ENCODE measurements at places on chromosomes 6 and 20.

- no peak for DNase-seq
These were observed 211.8 kb downstream of the PLCB4 start for GRCh38 chr20:9280666-9281065.

DNA sequence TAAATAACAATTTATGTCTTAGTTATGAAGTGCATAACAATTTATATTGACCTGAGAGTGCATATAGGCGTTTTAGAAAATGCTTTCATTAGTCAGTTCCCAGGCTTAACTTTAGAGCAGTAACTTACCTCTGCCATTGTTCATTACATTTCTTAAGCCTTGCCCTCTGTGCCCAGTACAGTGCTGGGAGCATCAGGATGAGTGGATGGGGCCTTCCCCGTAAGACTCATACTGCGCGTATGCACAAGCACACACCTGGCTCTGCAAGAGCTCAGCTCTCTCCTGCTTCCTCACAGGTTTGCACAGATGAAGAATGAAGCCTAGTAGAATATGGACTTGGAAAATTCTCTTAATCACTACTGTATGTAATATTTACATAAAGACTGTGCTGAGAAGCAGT, 125.0 kb downstream of the MAP3K4 start:
- no peak for DNase-seq

DNA sequence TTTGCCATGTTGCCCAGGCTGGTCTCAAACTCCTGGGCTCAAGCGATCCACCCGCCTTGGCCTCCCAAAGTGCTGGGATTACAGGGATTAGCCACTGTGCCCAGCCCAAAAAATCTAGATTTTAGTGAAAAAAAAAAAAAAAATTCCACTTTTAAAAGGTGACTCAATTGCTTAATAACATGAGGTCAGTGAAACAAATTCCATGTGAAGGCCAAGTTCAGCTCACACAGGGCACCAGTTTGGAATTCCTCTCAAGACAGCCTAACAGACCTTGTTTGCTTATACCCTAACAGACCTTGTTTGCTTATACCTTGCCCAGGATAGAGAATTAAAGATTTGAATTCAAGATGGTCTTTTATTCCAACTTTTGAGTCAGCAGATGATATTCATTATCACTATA, 5.1 kb downstream of the RRBP1 start:
- no peak for DNase-seq

DNA sequence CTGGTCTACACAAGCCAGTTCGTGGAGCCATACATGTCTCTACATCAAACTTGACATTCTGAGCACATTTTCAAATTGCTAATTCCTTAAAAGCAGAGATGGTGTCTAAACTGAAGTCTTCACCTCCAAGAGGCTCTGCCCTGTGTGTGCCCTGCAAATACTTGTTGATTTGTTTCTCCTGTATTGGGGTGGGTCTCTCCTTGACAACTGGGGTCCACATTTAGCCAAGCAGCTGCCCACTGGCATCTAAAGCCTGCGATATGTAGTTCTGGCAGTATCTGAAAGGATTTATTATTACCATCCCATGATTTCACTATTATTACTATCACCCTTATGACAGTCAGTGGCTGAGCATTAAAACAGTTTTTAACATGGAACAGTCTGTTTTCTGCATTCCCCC, 45.9 kb upstream of the PKHD1 start:
- DNase-seq = no peak

DNA sequence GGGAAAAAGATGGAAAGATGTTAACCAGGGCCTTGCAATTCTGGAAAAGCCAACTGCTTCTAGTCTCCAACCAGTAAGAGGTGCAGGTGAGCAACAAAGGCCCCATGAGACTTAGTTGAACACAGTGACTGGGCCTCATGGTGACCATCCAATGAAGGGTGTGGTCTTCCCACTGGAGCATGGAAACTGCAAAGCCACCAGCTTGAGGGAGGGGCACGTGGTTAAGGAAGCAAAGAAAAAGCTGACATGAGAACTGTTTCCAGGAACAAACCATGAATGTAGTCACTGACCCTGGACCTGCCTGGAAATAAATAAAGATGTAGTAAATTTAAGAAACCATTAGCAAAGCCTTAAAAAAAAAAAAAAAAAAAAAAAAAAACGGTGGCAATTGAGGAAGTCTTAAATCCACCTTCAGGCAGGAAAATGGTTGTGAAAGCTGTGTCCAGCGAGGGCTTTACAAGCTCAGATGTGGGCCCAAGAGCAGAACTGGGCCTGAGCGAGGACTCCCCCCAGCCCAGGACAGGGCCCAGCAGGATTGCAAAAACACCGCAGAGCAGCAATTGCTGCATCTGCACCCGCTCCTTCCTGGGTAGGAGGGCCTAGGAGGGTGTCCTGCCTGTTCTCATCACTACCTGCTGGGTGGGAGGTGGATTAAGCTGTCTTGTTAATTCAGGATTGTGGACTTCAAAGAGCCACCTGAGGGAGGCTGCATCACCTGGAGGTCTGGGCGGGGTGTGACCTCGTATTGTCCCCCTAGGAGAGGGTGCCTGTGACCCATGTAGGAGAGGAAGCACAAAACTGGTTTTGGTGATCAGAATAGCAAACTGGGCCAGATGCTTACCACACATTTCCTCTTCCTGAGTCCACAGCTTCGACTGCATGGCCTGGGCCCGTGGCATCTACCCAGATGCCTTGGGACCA, 10.3 kb downstream of the GFRA4 start:
- DNase-seq = no peak

DNA sequence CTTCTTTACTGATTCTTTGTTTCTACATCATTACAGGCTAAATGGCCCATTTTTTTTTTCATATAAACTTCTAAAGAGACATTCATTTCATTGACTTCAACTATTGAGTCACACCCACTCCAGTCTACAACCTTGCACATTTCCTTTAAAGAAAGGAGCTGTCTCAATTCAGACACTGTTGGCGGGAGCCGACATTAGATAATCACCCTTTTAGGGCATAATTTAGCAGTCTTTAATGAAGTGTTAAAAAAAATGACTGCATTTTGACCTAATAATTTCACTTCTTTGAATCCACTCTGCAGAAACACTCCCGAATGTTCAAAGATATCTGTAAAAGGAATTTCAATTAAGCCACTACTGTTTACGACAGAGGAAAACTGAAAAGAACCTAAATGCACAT, 1.5 kb downstream of the EPM2A start:
- DNase-seq = no peak
